Activated CD4-positive, CD25-positive, alpha-beta regulatory T cell treated with anti-CD3 and anti-CD28 coated beads, Interleukin-2, amount 50 U/mL, for 16 hours (primary cell): ENCODE measurements at places on chromosomes 2 and 18.
A peak's percentile ranks its signal among the peaks of the same experiment; 100 is the strongest.

GRCh38 chr2:120435671-120436459 lies 89.9 kb downstream of the INHBB start:
- DNase-seq: no peak

DNA sequence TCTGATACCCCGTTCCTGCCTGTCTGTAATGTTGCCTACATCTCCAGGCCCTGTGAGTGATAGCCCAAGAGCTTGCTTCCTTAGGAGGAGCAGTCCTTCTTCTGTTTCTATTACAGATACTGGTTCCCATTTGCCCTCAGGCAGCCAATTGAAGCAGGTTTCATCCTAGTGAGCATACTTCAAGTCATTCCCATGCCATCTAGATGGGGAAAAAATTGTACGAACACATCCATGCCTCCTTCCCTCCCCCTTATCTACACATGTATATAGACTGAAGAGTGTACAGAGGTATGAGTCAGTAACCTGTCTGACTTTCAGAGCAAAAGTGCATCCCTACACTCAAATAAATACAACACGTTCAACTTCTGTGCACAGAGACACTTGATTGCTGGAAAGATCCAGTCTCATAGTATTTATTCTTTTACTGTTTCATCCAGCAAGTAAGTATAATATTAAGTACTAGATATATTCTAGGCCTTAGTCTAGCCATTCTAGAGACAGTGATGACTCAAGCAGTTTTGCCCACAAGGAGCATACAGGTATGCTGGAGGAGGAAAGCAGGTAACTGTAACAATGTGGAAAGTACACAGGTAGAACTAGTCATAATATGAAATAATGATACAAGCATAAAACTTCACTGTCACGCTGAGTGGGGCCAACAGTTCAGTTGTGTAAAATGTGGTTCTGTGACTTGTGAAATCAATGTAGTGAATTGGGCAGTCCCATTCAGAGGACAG lies 153.4 kb downstream of the MGAT5 start:
- no peak for DNase-seq

DNA sequence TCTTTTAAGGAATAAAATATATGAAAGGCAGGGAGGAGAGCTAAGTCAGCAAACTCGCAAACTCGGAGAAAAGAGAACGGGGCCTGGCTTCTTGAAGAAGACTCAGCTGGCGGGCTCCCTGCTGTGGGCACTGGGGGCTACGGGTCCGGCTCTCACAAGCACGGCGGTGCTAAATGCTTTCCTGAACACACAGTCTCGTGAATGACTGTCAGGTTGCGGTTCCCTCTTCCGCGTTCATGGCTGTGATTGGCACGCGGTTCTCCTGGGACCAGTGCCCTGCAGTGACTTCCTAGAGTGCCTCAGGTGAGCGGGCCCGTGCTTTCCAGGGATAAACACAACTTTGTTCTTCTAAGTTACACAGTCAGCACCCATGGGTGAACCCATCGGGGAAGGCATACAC lies 208.4 kb downstream of the HDAC4 start:
- no peak for DNase-seq

DNA sequence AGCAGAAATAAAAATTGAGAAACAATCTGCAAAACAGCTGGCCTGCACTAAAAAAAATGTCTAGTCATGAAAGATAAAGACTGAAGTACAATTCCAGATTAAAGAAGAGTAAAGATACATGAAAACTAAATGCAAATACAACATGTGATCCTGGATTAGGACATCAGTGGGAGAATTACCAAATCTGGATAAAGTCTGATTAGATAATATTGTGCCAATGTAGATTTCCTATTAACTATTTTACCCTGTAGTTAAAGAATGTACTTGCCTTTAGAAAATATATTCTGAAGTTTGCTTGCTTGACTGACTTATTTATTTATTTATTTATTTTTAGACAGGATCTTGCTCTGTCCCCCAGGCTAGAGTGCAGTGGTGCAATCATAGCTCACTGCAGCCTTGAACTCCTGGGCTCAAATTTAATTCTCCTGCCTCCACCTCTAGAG lies 58.7 kb downstream of the ASXL2 start:
- no peak for DNase-seq

DNA sequence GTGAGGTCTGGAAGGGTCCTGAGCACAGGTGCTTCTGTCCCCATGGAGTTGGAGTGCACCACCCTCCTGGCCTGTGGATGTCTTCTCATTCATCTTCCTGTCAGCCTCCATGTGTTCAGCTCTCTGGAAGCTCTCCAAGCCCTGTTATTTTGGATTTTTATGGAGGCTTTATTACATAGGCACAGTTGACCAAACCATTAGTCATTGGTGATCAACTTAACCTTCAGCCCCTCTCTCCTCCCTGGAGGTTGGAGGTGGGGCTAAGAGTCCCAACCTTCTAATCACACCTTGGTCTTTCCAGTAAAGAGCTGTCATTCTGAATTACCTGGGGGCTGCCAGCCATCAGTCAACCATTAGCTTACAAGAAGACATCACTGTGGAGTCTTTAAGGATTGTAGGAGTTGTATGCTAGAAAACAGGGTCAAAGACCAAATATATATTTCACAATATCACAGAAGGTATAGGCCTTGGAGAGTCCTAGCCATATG lies 7.5 kb upstream of the MCFD2 start:
- no peak for DNase-seq

GRCh38 chr2:142944264-142944663 lies 66.8 kb downstream of the KYNU start:
- DNase-seq: no peak

DNA sequence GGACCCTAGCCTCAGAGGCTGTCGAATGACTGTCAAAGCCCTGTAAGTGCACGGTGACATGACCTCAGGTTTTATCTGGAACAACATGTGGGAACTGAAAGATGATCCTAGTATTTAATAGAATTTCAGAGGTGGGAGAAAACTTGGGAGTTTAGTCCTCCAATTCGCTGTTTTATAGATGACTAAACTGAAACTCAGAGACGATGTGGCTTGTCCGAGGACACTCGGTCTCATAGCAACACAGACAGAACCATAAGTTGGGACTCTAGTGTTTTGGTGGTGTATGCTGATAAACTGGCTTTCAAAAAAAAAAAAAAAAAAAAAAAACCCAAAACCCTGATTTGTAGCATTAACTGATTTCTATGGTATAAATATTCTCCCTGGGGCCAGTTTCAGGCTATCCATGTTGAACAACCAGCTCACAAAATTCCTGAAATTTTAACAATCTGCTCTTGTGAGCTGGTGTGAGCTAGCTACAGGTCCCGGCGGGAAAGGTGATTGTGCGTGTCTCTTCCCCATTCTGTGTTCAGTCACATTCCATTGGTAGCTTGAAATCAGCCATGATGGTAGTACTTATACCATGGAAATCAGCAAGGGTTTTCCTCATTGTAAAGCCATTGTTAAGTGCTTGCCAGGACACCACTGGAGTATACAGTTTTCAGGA lies 195.5 kb upstream of the EPAS1 start:
- no peak for DNase-seq

DNA sequence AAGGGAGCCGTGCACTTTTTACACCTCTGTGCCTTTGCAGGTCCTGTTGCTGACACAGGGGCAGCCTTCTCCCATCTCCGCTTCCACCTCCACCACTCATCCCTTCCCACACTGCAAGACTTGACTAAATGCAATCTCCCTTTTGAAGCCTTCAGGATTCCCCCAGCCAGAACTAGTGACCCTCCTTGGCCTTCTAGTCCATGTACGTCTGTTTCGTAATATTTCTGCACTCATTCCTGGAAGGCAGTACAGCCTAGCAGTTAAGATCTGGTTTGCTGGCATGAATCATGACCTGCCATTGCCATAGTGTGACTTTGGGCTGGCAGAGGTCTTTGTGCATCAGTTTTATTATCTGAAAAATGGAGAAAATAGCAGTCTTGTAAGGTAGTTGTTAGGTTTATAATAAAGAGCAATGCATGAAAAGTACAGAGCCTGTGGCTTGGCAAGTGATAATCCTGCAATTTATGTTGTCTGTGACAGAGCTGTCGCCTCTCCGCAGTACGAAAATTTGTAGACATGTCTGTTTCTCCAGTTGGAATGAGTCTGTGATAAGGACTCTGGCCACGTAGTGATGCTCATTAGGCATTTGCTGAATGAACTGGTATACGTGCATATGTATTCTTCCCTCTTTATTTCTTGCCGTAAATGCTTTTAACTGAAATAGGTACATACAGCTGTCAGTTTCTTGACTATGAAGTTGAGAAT lies 36.7 kb downstream of the NCK2 start:
- DNase-seq: no peak

DNA sequence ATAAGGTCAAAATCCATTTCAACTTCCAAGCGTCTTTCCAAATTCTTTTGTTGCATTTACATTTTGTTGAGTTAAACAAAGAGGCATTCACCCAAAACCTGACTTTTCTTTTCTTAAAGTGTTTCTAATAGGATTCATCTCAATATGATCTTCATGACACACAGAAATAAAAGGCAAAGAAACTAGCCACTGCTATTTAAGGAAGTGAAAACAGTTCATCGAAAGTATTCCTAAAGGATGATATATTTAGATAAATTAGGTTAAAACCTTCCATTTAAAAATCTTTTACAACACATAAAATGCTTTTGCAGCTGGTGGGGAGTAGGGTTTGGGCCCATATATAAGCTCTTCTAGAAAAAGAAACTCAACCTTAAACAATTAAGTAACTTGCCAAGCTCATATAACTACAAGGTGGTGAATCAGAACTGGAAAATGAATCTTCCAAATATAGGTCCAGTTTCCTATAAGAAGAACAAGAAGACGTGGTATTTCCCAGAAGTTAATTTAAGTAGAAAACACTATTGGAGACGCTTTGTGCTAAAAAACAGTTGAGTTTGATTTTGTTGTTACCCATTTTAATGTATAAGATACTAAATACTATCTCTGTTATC lies 336.0 kb upstream of the HNRNPA3 start:
- DNase-seq: no peak

DNA sequence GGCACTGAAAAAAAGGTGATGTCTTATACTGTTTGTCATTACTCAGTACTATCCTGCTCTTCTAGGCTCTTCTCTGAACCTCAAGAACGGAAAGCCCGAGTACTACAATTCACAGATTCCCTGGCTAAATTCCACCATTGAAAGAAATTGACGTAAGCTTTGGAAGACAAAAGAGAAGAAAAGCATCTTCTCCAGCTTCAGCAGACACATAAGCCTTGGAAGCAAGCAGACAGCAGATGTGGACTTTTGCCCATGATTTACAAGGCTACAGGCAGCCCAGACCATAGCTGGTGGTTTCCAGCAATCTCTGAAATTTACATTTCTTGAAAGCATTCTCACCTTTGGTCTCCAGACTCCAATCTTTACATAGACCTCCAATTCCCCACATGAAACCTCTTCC lies 289.0 kb downstream of the C1D start:
- DNase-seq: no peak

GRCh38 chr2:103743195-103743594 lies 981.4 kb downstream of the TMEM182 start:
- DNase-seq: no peak

DNA sequence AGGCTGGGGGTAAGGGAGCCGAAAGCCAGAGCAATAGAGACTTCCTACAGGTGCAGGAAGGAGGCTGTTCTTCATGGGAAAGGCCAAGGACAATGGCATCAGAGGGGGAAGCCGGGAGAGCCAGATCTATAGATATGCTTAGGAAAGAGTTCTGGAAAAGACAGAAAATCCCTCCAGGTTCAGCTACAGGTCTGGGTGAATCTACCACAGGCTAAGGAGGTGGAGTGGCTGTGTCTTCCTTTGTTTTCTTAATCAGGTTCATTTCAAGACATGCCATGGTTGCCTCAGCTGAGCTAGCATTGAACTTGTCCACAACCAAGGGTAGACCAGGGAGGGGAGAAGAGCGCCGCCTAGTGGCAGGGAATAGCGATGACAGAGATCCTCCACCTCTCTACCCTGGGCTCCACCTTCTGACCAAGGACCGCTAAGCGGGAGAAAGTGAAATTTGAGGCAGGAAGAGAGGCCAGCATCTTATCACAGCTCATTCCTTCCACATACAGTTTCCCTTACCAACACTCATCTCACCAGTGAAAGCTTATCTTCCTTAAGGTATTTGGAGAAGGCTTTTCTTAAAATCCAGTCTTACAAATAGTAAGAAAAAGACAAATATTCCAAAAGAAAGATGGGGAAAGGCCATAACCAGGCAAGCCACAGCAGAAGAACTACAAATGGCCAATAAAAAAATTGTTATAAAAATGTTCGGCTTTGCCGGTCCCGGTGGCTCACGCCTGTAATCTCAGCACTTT lies 74.2 kb downstream of the VIT start:
- peak; percentile 4 for DNase-seq

GRCh38 chr18:31643003-31643402 lies 41.4 kb downstream of the B4GALT6 start:
- no peak for DNase-seq

DNA sequence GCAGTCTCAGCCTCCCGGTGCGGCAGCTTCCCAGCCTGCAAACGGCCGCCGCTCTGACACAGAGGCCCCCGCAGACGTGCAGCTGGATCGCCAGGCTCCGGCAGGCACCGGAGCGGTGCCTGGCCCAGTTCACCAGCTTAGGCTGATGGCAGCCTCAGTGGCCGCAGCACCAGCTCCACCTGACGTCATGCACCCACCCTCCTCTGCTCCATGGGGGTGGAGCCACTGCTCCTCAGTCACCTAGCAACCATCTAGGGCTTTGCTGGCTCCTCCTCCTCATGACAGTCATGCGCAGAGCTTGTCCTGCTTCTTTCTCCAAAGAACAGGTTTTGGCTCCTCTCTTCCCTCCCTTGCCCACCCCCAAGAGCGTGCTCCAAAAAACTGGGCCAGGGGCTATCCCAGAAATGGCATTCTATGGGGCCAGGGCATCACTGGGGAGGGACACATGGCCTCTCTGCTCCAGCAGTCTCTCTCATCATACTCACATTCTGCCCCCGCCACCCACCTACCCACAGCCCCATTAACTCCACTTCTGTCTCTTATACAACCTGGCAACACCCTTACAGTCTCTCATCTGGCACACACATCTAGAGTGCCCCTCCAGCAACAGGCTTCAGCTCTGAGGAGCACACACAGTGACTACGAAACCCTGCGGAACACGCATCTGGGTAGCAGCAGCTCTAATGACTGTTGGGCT lies 5.5 kb downstream of the DCTN1 start:
- DNase-seq: no peak

DNA sequence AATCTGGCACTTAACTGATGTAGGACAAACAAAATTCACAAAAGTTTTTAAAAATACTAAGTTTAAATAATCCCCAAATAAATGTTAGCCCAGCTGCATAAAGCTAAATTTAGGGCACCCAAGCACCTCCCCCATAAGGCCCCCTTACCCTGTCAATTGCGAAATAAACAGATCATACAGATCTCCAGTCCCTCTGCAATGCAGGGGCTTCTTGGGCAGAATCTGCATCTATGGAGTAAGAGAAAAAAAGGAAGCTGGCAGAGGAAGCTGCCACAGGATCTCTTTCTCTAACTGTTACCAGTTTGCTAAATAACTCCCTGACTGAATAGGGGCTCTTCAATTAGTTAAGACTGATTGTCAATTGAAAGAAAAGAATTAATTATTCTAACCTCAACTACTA lies 117.7 kb downstream of the MEMO1 start:
- DNase-seq: no peak

DNA sequence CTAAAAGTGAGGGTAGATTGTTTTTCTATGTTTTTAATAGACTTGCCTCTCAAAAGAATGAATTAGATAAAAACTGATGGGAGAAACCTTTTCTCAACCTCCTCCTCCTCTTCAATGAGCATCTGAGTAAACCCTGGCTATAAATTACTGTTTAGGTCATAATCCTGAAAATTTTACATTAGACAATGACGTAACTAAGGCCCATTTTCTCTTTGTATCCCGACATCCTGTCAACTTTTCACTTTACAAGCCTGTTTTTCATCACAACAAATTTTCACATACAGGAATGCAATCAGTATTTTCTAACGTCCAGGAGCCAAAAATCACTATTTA lies 1.3 kb downstream of the SPIRE1 start:
- DNase-seq: no peak

GRCh38 chr2:1497122-1497611 lies 83.9 kb downstream of the TPO start:
- DNase-seq: no peak
